Dermis microvascular lymphatic vessel endothelial cell (primary cell): ENCODE measurements at places on chromosomes 4 and X. TPM values are rescaled to one million over a fixed set of nuclear protein-coding genes. Genes with fewer than 3 reads are reported as not detected.
A peak's percentile ranks its signal among the peaks of the same experiment; 100 is the strongest.

GRCh38 chr4:113469023-113469390 is 292.5 kb downstream of the CAMK2D start:
- DNase-seq = peak; percentile 70

CORIN gene
- total RNA-seq = under 0.01 TPM in 2 replicates

COX7B2 gene
- not detected in 2 replicates for total RNA-seq

DNA sequence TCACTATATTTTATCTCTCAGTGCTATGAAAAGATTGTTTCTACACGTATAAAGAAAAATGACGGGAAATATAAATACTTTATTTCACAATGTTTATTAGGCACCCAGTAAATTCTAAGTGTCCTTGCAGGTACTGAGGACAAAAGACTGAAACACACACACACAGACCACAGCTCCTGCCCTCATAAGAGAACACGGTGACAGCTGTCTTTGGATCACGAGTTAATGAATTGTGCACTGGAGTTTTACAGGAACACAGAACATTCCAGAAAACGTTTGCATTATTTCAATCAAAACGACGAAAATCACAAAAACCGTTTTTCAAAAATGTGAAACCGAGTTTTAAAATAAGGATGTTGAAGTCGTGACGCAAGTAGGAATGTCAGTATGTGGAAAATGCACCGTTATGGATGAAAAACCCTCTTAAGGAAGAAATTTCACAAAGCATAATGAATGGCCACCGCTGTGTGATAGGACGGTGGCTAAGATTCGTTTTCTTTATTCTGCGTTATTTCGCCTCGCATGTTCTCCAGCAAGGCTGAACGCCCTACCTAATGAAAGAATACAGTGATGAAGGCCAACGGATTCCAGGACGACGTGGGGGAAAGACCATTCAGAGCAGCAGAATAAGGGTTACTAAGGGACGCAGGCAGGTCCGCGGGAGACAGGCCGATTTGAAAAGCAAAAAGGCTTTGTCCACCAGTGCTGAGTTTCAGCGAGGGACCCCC is 24.2 kb downstream of the FAM156A start:
- peak; percentile 13 for DNase-seq

DNA sequence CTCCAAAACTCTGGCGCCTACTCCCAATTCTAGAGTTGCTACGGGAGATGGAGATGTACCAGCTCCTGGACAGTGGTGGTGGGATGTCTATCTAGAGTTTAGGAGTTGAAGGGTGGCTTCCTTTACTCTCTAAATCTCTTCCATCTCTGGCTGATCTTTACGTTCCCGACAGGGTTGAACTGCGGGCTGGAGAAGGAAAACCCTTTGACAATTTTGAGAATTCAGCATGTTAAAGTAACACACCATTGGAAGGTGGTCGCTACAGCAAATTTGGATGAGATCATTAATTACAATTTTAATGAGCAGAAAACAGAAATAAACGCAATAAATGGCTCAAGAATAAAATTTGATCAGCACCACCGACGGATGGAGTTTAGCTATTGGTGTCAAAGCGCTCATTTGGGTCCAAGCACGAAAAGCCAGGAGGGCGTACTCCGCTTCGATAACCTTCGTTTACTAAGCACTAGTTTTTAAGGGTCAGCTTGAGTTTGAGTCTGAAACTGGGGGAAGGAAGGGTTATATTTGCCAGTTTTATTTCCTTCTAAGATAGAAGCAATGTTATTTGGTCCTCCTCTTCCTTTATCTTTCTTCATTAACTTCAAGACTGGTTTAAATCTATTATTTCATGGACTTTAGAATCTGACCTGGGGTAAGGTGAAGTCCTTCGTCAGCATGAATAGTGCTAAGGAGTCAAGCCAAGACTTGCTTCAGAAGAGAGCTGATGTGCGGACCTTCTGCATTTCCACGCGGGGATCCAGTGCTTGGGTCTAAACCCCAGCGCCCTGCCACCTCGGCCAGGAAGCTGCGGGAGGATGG is 1.5 kb upstream of the NKX6-1 start:
- no peak for DNase-seq

- peak; percentile 1 for DNase-seq
Measured at GRCh38 chrX:125947501-125947900, 218.6 kb downstream of the DCAF12L2 start.

GRCh38 chr4:10094841-10095240 is 21.8 kb downstream of the WDR1 start:
- no peak for DNase-seq

PDGFRA gene
- 0.13 and 0.39 TPM in 2 replicates for total RNA-seq

DNA sequence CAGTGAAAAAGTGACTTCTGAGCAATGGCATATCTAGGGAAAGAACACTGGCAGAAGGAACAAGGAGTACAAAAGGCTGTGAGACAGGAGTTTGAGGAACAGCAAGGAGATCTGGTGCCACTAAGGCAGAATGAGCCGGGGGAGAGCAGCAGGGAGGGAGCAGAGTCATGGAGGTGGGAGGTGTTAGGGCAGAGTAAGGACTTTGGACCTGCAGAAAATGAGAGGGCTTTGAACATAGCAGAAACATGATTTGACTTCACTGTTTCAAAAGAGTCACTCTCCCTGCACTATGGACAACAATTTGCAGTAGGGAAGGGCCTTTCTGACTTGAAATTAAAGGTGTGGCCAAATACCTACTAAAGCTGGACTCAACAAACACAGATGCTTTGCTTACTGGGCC is 356.2 kb downstream of the ADGRL3 start:
- DNase-seq = no peak

- DNase-seq = no peak
Measured at GRCh38 chr4:8010618-8011017, 71.0 kb upstream of the AFAP1 start.

DNA sequence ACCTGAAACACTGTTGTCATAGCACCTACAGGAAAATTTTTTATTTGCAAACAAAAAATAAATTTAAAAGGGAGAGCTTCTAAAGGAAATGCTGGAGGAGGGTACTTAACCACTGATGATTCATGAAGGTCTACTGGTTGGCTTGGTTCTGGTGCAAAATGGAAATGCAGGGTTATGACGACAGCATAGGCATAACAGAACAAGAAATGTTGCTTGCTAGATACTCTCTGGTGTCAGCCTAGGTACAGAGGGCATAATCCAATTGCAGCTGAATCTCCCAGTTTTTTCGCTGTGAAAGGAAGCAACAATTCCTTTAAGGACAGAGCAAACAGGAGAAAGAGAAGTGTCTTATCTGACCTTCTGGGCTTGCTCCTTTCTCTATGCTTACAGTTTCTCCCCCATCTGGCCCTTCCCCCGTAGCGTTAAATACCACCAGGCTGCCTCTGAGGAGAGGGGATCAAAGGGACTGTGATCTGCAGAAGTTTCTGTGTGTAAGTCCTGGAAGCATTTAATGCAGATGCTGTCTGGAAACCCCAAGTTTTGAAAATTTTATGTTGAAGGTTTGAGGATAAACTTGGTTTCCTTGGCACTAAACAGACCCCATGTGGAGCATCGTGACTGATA is 23.7 kb upstream of the CASK start:
- no peak for DNase-seq

GPR82 gene
- not detected in 2 replicates for total RNA-seq
